NCI-H187 treated with DMSO at 0.1 percent for 48 hours (cell line): ENCODE measurements at places on chromosomes 4 and X.

GRCh38 chrX:109384699-109385098 lies 97.2 kb downstream of the GUCY2F start:
- no peak for DNase-seq

DNA sequence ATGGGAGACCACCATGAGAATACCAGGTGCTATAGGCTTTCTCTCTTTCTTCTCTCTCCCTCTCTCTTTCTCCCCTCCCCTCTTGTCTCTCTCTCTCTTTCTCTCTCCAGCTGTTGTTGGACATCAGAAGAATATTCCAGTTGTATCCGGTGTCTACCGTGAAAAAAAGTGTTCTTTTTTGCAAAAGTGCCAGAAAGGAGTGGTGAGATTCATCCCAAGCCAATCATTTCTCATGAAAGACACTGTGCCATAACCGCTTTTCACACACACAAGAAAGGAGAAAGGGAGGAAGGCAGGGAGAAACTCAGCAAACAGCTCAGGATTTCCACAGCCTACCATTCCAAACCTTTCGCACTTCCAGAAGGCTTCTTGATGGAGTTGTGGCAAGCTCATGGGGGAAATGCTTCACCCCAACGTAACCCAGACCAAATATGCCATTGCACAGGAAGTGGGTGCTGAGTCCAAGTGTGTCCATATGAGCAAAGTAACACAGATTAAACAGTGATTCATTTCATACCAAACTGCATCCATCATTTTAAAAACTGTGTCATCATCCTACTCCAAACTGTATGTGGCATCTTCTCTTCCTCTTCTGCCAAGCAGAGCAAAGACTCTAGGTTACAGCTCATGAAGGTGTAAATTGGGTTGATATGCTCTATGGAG lies 224.0 kb downstream of the APBB2 start:
- no peak for DNase-seq

GRCh38 chrX:38036466-38036865 lies 30.1 kb downstream of the SYTL5 start:
- no peak for DNase-seq

DNA sequence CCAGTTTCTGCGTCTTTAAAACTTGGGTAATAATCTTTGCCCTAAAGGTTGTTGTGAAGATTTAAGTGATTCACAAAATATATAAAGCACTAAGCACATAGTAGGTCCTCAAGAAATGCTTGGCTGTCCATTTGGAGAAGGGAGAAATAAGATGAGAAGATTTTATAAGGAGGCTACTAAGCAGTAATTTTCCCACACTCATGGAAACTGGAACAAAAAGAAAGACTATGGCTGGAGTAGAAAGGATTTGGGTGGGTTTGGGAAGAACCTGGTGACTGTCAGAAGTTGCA lies 47.0 kb downstream of the PRPS1 start:
- no peak for DNase-seq

DNA sequence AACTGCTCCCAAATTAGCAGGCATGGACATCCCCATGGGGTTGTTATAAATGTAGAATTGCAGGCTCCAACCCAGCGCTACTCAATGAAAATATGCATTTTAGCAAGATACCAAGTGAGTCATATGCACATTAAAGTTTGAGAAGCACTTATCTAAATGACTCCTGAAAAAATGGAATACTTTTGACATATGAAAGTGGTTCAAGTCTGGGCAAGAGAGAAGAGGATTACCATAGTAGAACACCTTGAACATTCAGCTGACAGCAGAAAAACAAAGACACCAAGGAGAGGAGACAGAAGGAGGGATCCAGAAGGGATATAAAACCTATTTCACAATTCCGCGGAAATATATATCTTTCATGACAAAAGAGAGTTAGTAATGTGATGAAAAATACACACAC lies 63.2 kb upstream of the CT83 start:
- no peak for DNase-seq

DNA sequence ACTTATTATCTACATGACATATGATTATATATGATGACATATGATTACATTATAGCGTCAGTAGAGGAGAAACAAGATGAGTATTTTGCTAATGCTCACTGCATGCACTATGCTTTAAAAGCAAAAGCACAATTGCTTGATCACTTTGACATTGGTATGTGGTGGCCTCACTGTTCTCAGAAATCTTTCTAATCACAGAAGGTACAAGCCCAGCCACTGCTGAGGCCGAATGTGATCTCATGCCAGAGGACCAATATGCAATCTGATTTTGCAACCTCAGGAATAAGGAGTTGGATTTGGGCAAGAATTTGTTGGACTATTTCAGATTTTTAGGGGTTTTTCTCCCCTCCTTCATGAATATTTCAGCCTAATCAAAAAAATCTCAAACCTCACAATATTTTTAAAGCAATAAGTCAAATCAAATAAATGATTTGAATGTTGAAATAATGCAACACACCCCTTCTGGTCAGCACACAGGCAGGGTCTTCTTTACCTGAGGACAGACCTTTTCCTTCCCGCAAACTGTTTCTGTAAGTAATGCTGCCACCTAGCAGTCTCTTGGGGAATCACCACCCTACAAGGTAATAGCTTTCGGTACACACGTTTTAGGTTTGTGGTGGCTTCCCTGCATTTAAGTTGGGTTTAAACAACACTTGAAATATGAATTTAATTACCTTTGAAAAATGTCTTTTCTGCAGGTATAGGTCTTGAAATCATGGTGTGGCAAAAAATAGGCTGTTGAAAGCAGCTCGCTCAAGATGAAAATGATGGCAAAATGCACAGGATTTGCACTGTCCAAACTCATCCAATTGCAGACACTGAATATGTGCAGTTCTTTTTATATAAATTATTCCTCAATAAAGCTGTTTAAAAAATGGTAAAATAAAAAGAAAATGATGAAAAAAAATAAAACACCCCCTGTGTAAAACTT lies 4.8 kb upstream of the CXCL13 start:
- DNase-seq, result no peak

DNA sequence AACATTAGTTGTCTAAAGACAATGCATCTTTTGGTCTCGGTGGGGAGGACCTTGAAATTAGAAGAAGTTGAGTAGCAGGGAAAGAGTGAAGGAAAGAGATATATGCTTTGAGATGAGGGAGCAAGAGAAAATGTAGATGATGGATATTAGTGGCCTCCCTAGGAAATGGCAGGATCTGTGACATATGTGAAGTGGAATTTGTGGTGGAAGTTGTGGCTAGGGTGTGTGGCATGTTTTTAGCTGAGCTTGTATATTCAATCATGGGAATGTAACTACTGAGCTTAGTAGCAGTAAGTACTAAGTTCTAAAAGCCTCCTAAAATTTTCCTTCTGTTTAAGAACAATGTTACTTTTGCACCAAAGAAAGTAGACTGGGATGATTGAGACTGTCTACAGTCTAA lies 382.8 kb upstream of the CTSO start:
- DNase-seq, result no peak

- no peak for DNase-seq
Measured at GRCh38 chr4:188162698-188163097, 23.5 kb downstream of the TRIML1 start.

DNA sequence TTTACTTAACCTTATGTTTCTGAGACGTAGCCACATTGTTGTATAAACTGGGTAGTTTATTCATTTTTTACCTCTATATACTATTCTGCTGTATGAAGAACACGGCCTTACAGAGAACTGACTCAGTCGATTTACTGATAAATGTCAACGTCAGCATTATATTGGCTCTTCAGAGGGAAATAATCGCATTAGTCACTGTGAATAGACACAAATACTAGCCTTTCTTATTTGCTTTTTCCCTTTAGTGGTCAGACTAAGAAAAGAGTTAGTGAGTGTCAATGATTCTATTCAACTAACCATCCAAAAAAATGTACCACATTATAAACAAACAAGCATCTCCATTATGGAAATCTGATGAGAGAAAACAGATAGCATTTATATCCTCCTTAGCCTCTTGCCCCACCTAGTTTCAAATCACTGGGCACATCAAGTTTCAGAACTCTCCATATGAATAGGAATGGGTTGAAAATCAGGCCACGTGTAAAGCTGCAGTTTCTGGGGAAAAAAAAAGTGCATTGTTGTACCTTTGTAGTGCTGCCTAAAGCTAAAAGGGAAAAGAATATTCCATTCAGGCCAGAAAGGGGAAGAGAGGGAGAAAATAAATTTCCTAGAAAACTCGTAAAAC lies 146.7 kb upstream of the VCX3A start:
- DNase-seq, result no peak

DNA sequence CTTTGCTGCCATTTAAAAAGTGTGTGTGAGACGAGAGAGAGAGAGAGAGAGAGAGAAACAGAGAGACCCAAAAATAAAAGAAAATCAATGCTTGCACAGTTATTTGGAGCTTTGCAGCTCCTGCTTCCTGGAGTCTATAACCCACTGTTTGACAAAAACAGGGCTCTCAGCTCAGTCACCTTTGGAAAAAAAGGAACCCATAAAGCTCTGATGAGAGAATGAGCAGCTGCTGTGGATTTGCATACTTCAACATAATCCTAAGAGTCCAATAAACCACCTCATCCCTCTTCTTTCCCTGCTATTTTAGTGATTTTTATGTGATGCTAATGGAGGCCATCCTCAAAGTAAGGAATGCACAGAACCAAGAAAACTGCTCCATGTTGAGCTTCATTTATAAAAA lies 50.3 kb downstream of the USP26 start:
- no peak for DNase-seq

DNA sequence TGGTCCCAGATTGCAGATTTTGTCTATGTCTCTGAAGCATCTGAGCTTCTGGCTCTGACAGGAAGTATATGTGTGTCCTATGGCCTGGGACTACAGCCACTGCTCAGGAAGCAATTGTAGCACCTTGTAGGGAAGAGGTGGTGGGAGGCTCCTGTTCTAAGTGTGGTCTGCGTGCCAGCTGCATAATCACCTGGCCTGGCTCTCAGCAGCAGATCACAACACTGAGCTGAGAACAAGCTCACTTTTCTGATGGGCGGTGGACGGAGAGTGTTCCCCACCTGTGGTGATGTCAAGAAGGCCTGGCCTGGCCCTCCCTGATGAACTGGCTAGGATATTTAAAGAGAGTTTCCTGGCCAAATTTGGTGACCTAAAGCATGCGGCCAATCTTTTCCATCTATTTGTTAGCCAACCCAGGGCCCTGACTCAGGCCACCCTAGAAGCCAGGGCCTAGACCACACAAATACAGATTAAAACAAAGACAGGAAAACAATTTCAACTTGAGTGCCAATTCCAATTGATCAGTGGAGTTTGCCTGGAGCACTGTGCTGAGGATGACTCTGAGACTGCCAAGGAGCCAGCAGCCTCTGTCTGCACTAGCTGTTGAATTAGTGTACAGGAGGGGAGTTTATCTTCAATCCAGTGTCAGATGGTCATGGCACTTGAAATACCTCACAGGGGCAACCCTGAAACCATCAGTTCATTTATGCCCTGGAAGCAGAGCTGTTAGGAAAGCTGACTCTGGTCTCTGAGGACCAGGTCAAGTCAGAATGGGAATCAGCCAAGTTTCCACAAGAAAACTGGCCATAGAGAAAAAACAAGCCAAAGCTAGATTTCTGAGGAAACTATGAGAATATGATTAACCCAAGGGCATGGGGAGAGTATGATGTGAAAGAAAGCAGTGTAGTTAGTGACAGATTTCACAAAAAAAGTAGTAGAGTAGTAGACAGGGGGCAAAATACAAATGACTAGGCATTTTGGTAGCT lies 47.4 kb downstream of the PRDM5 start:
- DNase-seq, result no peak

DNA sequence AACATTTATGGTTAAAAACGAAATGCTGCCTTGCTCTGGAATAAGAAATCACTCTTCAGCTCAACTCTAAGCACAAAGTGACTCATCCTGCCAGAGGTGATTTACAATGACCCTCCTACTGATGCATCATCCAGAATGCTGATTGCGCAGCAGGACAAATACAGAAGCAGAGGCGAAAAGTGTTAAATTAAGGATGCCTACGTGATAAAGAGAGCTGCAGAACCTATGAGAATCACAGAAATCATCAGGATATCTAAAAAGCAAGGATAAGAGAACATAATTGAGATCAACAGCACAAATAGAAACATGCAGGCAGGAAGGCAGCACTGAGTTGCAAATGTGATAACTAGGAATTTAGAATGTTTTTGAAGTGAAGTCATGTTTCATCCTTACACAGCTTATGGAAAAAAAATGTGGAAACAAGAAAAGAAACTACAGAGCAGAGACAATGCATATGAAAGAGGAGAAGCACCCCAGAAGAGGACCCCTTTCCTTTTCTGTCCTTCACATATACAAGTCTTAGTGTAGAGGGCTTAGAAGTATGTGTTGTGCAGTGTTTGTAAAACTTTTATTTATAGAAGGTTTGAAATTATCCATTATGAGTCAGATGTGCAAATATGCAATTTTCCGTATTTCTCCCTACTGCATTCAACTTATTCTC lies 188.4 kb downstream of the SLC7A11 start:
- DNase-seq, result no peak

- no peak for DNase-seq
Measured at GRCh38 chr4:42359711-42360110, 37.6 kb upstream of the SHISA3 start.

GRCh38 chrX:30153881-30154260 lies 61.5 kb upstream of the MAGEB2 start:
- no peak for DNase-seq

GRCh38 chrX:139156356-139156755 lies 374.2 kb upstream of the F9 start:
- no peak for DNase-seq

DNA sequence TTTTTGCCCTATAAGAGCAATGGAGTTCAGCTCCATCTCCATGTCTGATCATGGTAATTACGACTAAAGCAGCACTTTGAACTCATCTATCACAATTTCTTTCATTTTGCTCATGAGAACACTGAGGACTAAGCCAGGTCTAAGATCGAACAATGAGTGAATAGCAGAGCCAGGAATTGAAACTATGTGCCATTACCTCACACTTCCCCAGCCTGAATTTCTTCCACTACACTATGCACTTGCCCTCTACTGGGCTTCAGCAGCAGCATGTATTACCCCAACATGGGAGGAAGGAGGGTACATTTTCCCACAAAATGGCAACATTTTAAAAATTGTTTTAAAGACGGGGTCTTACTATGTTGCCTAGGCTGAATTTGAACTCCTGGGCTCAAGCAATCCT lies 274.7 kb upstream of the FGF13 start:
- no peak for DNase-seq

GRCh38 chr4:187937557-187937956 lies 58.0 kb upstream of the ZFP42 start:
- no peak for DNase-seq

GRCh38 chrX:46686003-46686645 lies 72.8 kb downstream of the SLC9A7 start:
- no peak for DNase-seq

- no peak for DNase-seq
Measured at GRCh38 chrX:123626962-123627361, 105.9 kb downstream of the THOC2 start.

- no peak for DNase-seq
Measured at GRCh38 chr4:1728061-1728980, 7.0 kb downstream of the TACC3 start.

GRCh38 chr4:169311643-169312365 lies 41.0 kb upstream of the SH3RF1 start:
- no peak for DNase-seq

GRCh38 chr4:22477136-22477812 lies 38.6 kb downstream of the ADGRA3 start:
- DNase-seq, result no peak

- no peak for DNase-seq
Measured at GRCh38 chrX:105635794-105636193, 186.5 kb upstream of the NRK start.

GRCh38 chrX:41711021-41711667 lies 12.8 kb upstream of the GPR82 start:
- no peak for DNase-seq
